NCI-H446 (cell line): ENCODE measurements at places on chromosomes 5 and 9.

DNA sequence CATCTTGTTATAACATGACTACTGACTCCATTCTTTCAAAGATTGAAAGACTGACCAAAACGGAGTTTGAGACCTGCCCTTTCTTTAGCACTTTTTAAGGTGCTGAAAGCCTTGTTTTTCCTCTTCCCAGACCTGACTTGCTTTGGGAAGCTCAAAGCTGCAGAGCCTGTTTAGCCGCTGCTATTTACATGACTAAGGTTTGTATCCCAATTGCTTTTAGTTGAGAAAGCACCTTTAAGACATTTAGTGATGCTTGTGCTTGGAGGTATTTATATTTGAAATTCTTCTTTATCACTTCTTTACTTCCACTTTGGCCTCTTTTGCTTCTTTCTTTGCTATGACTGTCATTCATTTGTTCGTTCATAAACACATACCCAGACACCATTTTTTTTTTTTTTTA lies 182.6 kb upstream of the ELL2 start:
- DNase-seq: no peak

GRCh38 chr5:36661456-36662220 lies 55.2 kb downstream of the SLC1A3 start:
- no peak for DNase-seq

GRCh38 chr5:77210964-77211690 lies 647 bp downstream of the PDE8B start:
- no peak for DNase-seq

DNA sequence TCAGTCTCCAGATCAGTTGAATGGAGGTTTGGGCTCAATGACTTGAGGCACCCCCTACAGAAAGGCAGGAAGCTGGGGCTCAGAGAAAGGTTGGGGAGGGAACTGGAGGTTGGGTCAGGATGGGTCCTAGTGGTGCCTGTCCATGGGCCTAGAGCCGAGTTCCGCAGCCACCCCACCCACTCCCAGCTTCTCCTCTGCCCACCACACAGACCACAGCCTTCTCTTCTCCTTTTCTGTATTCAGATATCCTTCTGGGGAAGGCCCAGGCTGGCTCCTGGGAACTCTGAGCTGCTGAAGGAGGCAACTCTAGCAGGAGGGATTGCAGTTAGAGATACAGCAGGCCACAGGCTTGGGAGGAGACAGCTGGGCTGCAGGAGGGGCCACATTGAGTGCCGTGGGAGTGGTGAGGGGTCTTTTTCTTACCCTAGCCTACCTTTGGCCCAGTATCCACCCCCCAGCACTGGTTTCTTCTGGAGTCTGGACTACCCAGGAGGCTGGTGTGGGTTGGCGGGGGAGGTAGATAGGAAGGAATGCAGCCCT lies 15.4 kb upstream of the PTGS1 start:
- no peak for DNase-seq
